ENCODE measurements at places on chromosomes 5 and 9.

DNA sequence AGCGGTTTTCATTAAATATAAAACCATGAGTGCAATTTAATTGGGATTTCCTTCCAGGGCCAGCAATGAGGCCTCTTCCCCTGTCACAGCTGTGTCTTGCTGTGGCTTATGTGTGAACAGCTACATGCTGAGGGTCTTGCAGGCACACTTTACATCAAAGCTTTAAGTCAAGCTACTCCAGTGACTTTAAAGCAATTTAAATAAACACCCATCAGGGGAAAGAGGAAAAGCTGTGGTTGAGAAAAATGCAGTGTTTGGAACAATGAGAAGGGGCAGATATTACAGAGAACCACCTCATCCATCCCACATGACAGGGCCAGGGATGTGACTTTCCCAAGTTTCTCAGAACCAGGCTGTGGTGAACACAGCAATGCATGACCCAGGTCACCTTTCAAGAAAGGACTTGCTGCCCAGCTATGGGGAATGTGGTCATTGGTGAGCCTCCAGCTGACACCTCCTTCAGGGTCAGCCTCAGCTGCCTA lies 115.9 kb upstream of the LPAR1 start:
- H3K27ac ChIP-seq, result peak overlapping the region; percentile 34
- H3K27me3 ChIP-seq, result no peaks in the 10 kb centered on the region
- H3K36me3 ChIP-seq, result no peaks in the 10 kb centered on the region
- H3K4me1 ChIP-seq, result peaks cover 23% of the 10 kb centered on the region
- no peak for DNase-seq

DNA sequence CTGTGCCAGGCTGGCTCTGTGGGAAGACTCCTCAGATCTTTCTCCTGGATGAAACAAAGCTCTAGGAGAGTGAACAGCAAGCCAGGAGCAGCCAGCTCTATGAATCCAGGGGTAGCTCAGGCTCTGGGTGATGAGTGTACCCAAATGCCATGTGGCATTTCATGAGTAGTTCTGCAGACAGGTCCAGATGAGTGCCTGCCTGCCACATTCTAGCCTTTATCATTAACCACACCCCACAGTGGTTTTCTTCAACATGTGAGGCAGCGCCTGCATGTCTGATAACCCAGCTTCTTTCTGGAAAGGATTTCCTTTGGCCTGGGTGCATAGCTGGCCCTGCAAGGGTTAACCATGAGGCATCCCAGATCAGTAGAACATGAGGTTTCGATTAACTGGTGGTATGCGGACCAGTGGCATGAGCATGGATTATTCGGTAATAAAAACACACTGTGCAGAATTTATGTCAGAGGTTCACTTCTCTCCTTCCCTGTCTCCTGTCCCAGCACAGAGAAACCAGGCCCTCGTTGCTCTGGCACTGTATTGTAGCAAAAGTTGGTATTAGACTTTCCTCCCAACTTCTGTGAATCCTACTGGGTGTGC lies 381.9 kb upstream of the ZNF462 start:
- H3K27ac ChIP-seq, result no peak overlapping the region
- no peaks in the 10 kb centered on the region for H3K36me3 ChIP-seq
- peaks cover 5% of the 10 kb centered on the region for H3K4me1 ChIP-seq
- H3K27me3 ChIP-seq, result peaks cover 16% of the 10 kb centered on the region

DNA sequence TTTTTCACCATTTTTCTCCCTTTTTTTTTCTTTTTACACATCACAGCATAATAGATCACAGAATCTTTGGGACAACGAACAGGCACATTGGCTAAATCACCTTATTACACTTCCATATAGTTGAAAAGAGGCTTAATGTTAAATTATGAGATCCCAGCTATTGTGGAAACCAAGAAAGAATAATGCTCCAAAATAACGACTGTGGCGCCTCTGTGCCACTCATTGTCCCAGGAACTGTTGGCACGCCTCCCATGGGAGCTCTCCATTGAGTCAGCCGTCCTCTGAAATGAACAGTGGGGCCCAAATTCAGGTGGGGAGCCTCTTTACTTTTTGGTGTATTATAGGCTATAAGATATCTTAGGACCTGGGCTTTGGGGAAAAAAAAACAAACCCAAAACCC lies 82.2 kb upstream of the NFIB start:
- H3K36me3 ChIP-seq, result peaks cover 16% of the 10 kb centered on the region
- H3K27ac ChIP-seq, result no peak overlapping the region
- H3K27me3 ChIP-seq, result peaks cover 2% of the 10 kb centered on the region
- no peaks in the 10 kb centered on the region for H3K4me1 ChIP-seq

DNA sequence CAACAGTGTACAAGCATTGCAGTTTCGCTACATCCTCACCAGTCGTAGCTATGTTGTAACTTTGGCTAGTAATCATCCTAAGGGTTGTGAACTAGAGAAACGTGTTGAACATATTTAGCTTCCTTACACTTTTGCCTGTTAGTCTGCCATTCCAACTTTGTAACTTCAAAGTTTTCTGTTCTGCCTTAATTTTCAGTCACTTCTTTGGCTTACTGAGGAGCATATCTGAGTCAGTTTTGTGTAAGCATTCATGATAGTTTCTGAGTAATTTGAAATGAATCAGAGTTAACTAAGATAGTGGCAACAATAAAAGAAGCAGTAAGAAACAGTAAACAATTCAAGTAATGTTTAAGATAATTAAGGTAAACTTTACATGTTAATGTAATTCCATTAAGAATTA lies 58.9 kb upstream of the MCCC2 start:
- H3K27ac ChIP-seq, result no peak overlapping the region
- peaks cover 68% of the 10 kb centered on the region for H3K36me3 ChIP-seq
- no peaks in the 10 kb centered on the region for H3K4me1 ChIP-seq
- no peaks in the 10 kb centered on the region for H3K27me3 ChIP-seq
- H3K4me3 ChIP-seq, result no peak overlapping the region
- DNase-seq, result no peak

DNA sequence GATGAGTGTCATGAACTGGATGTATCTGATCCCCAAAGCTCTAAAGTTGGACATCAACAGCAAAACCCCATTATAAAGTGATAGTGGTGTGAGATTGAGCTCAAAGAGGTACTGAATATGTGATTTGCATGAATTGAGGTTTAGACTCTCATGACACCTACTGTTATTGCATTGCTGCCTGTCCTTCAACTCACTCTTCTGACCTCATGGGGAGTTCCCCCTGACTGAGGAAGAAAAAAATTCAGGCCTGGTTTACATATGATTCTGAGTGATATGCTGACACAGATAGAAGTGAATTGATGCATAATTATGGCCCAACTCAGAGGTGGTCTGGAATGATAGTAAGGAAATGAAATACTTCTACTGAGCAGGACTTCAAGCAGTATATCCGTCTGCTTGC lies 76.2 kb upstream of the CHD1 start:
- no peaks in the 10 kb centered on the region for H3K27me3 ChIP-seq
- no peaks in the 10 kb centered on the region for H3K36me3 ChIP-seq
- H3K4me1 ChIP-seq, result no peaks in the 10 kb centered on the region
- no peak overlapping the region for H3K27ac ChIP-seq

GRCh38 chr9:97617939-97618416 lies 15.2 kb downstream of the TSTD2 start:
- no peak overlapping the region for H3K4me3 ChIP-seq
- DNase-seq, result no peak
- H3K4me1 ChIP-seq, result no peaks in the 10 kb centered on the region

- no peak for DNase-seq
- H3K4me1 ChIP-seq, result peaks cover 8% of the 10 kb centered on the region
- no peaks in the 10 kb centered on the region for H3K36me3 ChIP-seq
- no peak overlapping the region for H3K4me3 ChIP-seq
- no peak overlapping the region for H3K27ac ChIP-seq
These were observed 24.0 kb upstream of the ADAM19 start for GRCh38 chr5:157599565-157599964.

- peaks cover 11% of the 10 kb centered on the region for H3K36me3 ChIP-seq
- peaks cover 18% of the 10 kb centered on the region for H3K4me1 ChIP-seq
- peak overlapping the region; percentile 98 for H3K27ac ChIP-seq
- no peak for DNase-seq
- no peaks in the 10 kb centered on the region for H3K27me3 ChIP-seq
These were observed 36.8 kb upstream of the RNF38 start for GRCh38 chr9:36436909-36437308.

DNA sequence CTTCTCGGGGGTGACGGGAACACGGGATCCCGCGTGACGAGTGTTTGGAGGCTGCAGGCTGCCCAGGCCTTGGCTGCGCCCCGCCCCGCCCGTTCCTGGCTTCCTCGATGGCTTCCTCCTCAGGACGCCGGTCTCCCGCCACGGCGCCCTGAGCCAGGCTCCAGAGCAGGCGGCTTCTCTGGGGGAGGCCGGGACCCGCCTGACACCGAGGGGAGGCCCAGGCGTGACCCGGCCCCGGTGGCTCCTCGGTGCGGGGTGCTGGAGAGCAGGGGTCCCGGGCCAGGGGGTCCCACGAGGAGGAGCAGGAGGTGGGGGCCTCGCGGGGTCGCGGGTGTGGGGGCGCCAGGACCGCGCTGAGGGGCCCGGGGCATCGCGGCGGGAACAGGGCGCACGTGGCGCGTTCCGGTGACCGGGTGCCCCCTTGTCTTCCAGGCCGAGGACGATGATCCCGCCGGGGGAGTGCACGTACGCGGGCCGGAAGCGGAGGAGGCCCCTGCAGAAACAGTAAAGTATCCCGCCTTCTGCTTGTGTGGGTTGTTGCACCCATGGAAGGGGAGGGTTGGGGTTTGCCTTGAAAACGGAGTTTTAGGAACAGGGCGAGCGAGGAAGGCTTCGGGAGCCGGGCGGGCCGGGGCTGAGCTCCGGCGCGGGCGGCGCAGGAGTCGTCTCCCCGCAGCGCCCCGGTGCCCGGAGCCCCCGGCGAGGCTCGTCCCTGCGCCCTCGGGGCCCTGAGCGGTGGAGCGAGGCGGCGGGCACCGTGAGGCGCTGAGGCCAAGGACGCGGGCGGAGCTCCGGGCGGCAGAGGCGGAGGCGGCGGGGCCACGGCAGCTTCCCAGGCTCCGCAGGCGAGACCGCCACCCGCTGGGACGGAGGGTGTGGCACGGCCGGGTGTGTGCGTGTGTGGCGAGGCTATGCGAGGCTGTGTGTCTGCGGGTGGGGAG lies 22.2 kb downstream of the AHRR start:
- peaks cover 5% of the 10 kb centered on the region for H3K36me3 ChIP-seq
- H3K27ac ChIP-seq, result no peak overlapping the region
- peak overlapping the region; percentile 68 for H3K4me3 ChIP-seq
- H3K4me1 ChIP-seq, result peaks cover 22% of the 10 kb centered on the region
- DNase-seq, result peak; percentile 75

- no peak for DNase-seq
- H3K4me3 ChIP-seq, result no peak overlapping the region
- peaks cover 86% of the 10 kb centered on the region for H3K36me3 ChIP-seq
- H3K27ac ChIP-seq, result no peak overlapping the region
These were observed 32.1 kb upstream of the POMT1 start for GRCh38 chr9:131470581-131470991.
